ENCODE measurements at places on chromosomes 16 and 17.

GRCh38 chr17:45397796-45398195, 34.9 kb downstream of the ARHGAP27 start:
- no peak for DNase-seq

- DNase-seq = peak; percentile 7
Observed at GRCh38 chr17:47192554-47192953, 3.5 kb upstream of the CDC27 start.

DNA sequence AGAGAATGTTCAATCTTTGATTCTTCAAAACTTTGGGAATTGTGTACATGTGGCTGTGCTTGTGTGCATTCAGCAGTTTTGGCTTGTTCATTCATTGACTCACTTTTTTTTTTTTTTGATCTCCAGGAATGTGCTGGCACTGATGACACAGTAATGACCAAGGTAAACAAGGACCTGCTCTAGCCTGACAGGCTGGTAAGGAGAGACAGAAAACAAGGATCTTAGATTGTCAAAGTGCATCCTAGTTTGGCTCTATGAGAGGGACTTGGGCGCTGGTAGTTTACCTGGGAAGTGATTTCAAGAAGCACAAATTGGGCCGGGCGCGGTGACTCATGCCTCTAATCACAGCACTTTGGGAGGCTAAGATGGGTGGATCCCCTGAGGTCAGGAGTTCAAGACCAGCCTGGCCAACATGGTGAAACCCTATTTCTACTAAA, 233.1 kb upstream of the WSCD1 start:
- DNase-seq = no peak

DNA sequence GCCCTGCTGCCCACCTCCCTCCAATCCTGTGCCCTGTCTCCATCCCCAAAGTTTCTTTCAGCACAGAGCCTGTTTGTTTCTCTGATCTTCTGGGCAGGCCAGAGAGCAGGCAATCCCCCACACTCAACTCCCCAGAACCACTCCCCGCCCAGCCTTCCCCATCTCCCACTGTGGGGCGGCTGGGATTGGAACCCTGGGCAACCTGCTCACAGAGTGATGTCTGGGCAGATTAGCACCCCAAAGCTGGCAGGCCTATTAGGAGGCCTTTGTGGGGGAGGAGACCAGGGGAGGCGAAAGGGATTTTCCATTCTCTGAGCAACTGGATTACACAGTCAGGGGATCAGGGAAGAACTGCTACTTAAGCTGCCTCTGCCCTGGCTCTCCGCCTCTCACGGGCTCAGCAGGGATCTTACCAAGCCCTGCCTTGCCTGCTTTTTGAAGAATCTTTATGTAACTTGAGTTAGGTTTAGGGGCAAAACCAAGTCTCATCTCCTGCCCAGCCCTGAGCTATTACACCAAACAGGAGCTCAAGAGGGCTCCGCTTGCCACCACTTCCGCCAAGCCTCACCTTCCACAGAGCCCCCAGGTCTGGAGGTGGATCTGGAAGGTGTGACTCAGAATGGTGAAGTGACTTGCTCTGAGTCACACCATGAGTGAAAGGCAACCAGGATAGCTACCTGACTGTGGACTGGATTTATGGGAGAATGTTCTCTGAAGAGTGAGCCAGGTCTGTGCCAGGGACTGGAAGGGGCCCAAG, 16.0 kb upstream of the LHX1 start:
- no peak for DNase-seq

DNA sequence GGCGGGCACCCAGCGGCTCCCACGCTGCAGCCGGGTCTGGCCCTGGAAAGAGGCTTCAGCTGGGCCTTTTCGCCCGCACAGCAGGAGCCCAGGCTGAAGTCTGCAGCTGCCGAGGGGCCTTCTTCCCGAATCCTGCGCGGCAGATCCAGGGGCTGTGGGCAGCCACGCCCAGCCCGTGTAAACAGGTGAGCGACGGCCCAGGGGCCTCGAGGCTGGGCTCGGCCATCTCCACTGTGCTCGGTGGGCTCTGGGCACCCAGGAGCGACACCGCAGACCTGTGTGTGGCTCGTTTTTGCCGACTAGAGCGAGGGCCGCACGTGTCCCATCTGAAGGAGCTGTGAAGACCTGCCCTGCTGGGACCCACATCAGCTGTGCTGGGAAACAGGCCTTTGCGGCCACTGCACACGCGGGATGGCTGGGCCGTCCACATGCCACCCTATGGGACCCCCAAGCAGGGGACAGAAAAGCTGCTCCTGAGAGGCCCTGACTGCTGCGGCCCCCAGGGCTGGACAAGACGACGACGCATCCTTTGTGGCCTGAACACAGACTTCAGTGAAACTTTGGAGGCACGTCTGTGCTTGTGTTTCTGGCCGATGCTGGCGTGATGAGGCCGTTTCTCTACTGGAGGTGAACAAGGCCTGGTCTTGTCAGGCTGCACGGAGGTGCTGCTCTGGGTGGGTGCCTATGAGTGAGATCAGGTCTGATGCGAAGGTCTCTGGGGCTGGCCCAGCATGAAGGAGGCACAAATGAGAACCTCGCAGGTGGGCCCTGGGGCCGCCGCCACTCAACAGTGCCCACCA, 5.2 kb upstream of the APRT start:
- no peak for DNase-seq

GRCh38 chr16:47983999-47984580, 171.7 kb downstream of the ABCC12 start:
- no peak for DNase-seq

- DNase-seq = no peak
Observed at GRCh38 chr17:48630925-48631692, 5.0 kb upstream of the HOXB9 start.

- no peak for DNase-seq
Observed at GRCh38 chr17:68843522-68843921, 111.7 kb downstream of the ABCA8 start.

DNA sequence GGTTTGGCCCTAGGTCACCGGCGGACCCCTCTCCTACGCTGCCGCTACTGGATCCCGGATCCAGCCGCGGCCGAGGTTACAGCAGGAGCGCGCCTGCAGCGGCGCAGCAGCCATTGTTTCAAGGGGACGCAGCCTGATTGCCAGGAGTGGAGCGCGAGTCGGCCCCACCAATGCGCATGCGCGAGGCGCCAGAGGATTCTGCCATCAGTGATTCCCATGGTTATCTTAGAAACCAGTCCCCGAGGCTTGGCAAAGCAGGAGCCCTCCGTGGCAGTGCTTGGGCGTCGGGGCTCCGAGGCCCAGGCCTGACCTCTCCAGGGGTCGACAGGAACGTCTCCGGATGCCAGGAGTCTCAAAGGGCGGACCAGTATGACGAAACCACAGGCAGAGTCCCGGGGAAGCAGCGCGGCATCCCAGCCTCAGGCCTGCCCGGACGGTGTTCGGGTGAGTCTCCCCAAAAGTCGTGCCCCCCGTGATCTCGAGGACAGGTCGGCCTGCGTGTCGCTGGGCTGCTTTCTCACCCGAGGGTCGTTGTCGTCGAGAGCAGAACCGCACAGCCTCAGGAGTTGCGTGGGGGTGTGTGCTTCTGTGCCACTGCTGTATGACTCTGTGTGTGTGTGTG, 608.5 kb downstream of the KCNJ18 start:
- DNase-seq = no peak

GRCh38 chr17:44067545-44067940, 1.1 kb upstream of the LSM12 start:
- DNase-seq = no peak

GRCh38 chr16:85759631-85760419, 8.9 kb upstream of the C16orf74 start:
- DNase-seq = no peak

DNA sequence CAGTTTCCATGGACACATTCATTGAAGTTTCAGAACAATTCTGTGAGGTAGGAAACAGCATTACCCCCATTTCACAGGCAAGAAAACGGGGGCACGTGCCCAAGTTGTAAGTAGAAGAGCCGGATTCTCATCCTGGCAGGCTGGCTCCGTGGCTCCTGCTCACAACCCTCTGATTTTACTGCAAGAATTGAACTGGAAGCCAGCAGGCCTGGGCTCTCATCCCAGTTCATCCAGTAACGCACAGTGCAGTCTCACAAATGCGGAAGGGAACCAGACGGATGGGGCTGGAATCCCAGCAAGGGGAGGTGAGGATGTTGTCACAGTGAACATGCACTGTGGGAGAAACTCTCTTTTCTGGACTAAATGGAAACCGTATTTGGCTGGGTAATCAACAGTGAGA, 40.7 kb upstream of the DOC2B start:
- DNase-seq = no peak

DNA sequence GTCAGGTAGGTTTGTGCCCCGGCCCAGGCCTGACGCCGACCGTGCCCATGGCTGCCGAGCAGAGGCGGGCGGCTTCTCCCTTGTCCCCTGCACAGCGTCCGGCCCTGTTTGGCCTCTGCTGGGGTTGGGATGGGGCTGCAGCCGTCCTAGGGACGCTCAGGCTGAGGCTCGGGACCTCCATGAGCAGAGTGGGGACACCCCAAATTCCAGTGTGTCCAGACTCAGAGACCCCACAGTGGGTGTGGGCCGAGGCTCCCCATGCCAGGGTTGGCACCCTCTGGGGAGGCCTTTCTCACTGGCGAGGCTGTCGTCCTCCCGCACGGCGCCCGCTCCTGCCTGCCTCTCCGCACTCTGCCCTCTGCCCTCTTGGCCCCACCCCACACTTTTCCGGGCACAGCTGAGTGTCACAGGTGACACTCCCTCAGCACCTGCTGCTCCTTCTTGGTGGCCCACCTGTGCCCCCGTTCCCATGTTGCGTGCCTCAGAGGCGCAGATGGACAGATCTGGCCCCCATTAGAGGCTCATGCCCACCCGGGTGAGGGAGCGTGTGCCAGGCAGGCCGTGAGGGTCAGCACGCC, 16.1 kb downstream of the TRAF7 start:
- DNase-seq = no peak

- no peak for DNase-seq
Observed at GRCh38 chr16:53502331-53503269, at the start of gene AKTIP. TSS of gene AKTIP (minus strand) at chr16:53503209. CDS start at chr16:53500259, 2,950 bp downstream.

GRCh38 chr16:21283521-21284289, 5.6 kb upstream of the CRYM start:
- DNase-seq = no peak

GRCh38 chr17:57794841-57795240, 49.7 kb upstream of the CCDC182 start:
- no peak for DNase-seq

DNA sequence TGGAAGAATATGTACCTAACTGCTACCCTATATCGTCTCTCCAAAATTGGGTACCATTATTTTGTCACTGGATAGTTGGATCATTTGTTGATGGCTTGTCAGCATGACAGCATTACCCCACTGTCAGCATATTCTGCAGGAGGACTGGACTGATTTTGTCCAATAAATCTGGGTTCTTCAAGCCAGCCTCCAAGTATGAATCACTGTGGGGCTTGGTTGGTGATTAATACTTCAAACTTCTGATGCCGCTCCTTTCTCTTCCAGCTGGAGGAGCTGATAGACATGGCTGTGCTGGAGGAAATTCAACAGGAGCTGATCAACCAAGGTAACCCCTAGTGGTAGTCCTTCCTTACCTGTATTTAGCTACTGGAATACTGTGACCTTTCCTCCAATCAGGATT, 2.5 kb downstream of the RPAIN start:
- DNase-seq = no peak

- DNase-seq = no peak
Observed at GRCh38 chr16:49833796-49834530, 21.9 kb downstream of the ZNF423 start.

DNA sequence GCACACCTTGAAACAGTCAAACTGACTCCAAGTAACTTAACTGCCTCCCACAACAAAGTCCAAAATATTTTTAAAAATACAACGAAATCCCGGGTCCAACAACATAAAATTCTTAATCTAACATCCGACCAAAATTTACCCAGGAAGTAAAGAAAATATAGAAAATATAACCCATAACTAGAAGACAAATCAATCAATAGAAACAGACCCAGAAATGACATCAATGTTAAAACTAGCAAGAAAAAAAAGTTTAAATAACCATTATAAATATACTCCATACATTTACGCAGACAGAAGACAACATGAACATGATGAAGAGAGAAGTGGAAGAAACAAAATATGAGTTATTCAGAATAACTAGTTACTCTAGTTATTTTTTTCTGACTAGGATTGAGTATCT, 3.7 kb downstream of the ZNF597 start:
- DNase-seq = no peak

- DNase-seq = no peak
Observed at GRCh38 chr17:72974605-72975232, 117.8 kb downstream of the SLC39A11 start.

- no peak for DNase-seq
Observed at GRCh38 chr16:69747115-69747514, 7.6 kb downstream of the NOB1 start.

DNA sequence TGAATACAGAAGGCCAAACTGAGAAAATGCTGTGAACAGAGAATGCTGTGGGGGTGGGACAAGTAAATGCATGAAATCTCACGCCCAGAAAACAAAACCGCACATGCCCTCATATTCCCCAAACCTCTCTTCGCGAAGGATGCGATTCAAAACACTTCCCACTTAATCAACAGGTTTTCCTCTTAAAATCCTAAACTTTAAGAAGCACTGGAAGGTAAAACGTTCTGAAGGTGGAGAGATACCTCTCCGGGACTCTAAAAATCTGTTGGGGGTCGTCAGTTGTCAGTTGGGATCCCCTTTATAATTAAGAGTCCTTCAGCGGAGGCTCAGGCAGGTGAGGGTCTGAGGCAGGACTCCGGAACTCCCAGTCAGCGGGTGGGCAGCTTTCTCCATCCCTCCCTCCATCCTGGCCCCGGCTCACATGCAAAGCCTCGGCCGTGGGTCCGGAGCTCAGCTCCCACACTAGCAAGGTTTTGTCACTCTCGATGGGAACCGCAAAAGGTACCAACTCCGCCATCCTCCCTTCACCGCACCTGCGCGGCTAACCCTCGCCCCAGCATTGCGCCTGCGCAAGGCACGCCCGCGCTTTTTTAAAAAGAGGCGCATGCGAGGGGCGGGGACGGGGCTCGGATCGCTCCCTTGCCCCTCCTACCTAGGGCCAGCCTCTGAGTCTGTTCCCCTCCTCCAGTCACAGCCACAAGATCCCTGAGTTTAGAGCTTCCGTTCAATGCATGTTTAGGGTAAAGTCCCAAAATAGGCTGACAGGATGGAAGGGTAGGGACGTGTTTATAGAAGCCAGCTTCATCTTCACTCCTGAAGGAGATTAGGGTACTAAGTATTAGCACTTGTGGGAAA, at the start of gene RDM1:
Gene RDM1, minus strand, starts transcription at position 563 of the 855 bp plus-strand sequence. Its CDS starts 46 bp downstream, at position 517.
- peak; percentile 80 for DNase-seq

DNA sequence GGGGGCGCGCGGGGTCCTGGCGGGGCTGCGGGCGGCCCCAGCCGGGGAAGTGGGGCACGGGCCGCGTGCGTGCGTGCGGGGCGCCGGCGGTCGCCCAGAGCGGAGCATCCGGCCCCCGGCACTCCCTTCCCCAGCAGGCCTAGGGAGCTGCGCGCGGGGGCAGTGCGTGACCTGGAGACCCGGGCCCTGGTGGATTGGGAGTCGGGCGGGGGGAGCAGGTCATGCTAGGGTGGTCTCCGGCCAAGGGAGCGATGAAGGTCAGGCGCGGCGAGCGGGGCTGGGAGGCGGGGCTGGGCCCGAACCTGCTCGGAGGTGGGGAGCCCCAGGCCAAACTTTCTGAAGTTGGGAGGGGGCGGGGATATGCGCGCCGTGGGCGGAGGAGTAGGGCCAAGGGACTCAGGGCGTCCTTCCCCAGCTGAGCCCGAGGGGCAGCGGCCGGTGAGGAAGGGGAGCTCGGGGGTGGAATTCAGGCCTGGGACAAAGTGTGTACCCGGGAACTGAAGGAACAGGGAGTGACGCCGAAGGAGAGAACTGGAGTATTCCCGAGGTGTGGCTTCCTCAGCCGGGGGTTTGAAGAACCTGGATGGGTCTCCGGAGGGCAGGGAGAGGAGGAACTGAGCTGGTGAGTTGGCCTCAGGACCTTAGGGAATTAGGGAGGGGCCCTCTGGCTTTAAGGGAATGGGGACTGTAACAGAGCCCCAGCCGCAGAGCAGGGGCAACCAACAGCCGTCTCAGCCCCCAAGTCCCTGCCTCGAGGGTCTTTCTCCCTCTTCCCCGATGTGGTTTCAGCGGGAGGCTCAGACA, 589 bp downstream of the XYLT2 start:
- DNase-seq = no peak

Data from NCI-H1436 treated with DMSO at 0.1 percent for 48 hours (cell line).